ENCODE measurements at places on chromosomes 6 and 20.

DNA sequence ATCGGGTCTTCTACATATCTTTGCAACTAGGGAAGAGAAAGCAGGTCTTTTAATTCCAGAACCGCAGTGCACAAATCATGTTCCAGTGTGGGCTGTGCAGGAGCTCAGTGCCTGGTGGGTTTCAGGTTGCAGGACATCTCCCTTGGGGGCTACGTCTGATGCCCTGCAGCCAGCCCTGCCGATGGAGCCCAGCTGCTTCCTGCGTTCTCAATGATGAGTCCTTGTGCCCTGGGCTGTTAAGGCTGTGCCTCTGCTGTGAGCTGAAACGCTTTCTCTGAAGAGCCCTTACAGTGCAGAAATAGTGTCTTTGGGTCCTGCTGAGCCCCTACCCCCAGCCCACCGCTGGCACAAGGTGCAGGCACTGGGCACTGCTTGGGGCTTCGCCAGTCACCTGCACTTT, 192.9 kb downstream of the SYNDIG1 start:
- DNase-seq: no peak

DNA sequence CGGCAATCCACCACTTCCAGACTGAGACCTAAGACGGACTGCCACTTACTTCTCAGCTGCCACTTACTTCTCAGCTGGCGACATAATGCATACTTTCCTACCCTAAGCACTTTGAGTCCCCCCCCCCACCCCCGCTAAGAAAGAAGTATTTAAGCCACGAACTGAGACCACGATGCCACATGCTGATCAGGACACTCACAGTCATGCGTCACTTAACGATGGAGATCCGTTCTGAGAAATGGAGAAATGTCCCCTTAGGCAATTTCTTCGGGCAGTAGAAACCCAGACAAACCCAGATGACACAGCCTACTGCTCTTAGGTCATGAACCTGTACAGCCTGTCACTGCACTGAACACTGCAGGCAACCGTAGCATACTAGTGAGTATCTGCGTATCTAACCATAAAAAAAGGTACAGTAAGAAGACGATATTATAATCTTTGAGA, 690 bp downstream of the IFNGR1 start:
- DNase-seq: peak; percentile 66

DNA sequence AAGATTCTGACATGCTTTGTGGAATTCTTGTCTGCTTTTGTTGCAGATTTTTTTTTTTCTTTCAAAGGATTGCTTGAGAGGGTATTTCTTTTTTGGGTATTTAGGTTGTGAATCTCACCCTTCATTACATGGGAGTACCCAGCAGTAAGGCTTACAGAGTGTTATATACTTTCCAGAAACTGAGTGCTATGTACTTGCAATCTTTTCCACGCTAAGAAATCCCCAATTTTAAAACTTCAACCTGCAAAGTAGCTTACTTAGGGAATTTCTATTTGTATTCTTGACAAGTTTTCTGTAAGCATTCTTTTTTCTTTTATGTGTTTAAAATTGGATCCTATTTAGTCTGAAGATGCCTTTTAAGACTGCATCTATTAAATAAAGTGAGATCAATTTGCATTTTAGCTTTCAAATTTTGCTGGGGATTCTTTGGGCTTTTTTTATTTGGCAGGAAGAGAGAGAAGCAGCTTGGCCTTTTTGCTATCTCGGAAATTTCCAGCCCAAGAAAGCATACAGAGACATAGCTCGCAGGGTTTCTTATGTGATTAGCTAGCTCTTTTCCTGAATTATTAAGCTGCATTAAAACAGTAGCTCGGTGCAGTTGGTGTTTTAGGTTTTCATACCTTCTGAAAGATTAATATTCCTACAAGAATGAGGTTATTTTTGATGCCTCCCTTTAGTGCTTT, 42.6 kb downstream of the KCNS1 start:
- no peak for DNase-seq

DNA sequence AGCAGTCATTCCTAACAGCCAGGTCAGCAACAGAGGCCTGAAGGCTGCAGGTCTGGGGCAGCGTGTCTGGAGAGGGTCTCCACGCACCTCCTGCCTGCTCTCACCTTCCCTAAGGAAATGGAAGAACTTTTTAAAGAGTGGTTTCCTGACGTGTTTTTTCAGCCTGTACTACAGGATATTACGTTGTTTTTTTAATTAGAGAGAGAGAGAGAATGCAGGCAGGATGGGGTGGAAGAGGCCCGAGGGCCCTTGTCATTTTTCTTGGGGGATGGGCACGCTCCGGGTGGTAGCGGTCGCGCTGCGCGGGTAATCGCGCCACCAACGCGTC, 2.1 kb downstream of the DLL1 start:
- no peak for DNase-seq

- DNase-seq: no peak
Measured at GRCh38 chr6:142518126-142518525, 216.3 kb downstream of the ADGRG6 start.

- no peak for DNase-seq
Measured at GRCh38 chr6:74826263-74826662, 379.6 kb downstream of the COL12A1 start.

GRCh38 chr6:152379423-152379822, 257.7 kb downstream of the SYNE1 start:
- no peak for DNase-seq

GRCh38 chr6:154093231-154094044, 54.4 kb downstream of the OPRM1 start:
- no peak for DNase-seq

DNA sequence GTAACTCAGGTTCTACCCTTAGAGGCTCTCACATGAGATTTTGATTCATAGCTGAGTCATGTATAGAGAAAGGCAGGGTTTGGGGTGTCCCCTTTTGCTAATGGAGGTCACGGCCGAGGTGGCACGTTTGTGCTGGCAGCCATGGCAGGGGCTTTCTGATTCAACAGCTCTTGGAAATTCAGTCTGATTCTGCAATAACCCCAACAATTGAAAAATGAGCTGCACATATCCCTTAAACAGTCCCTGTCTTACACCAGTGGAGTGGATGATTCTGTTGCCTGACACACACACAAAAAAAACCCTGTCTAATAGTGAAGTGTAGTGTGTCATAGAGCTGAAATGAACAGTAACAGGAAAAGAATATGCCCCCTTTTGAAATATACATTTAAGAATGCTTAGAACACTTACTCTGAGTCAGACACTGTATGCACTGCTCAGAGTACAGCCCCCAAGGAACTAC, 40.4 kb upstream of the ARG1 start:
- DNase-seq: peak; percentile 65

DNA sequence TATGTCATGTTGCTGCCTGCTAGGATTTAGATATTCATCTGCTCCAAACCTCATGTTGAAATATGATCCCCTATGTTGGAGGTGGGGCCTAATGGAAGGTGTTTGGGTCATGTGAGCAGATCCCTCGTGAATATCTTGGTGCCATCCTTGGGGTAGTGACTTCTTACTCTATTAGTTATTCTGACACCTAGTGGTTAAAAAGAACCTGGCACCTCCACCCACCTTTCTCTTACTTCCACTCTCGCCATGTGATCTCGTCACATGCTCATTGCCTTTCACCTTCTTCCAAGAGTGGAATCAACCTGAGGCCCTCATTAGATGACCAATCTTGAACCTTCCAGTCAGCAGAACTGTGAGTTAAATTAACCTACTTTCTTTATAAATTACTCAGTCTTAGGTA, 549.4 kb upstream of the SYNCRIP start:
- DNase-seq: no peak

DNA sequence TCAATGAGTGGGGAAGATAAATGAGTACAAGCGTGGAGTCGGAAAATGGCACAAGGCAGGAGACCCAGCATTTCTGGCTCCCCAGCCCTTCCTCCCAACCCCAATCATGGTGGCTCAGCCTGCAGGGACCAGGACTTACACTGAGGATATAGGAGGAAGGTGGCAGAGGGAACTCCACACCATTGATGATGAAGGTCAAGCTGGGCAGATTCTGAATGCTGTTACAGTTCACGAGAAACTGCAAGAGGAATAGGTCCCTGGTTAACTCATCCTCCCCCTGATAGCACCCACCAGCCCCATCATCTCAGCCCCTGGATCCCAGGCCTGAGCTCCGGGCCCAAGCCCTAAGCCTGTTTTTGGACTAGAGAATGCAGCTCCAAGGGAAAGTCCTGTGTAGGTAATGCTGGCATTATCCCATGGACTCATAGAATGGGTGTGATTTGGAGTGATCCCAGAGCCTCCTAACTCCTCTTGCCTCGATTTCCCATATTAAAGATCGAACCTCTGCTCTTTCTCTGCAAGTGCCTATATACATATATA, 2.3 kb upstream of the TFEB start:
- DNase-seq: no peak

DNA sequence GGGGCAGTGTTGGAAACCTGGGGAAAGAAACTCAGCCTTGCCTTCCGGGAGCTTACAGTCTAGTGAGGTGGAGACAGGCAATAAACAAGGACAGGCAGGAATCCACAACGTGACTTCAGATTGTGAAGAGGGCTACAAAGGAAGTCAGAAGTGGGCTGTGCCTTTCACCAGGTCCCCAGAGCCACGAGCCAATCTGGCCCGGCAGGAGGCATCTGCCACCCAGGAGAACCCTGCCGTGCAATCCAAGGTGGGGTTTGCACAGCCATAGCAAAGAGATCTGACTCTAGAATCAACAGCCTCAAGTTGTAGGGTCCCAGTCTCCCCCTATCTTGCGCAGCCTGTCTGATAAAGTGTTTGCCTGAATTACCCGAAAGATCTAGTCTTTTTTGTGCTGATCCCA, 5.5 kb downstream of the SLC32A1 start:
- DNase-seq: no peak

DNA sequence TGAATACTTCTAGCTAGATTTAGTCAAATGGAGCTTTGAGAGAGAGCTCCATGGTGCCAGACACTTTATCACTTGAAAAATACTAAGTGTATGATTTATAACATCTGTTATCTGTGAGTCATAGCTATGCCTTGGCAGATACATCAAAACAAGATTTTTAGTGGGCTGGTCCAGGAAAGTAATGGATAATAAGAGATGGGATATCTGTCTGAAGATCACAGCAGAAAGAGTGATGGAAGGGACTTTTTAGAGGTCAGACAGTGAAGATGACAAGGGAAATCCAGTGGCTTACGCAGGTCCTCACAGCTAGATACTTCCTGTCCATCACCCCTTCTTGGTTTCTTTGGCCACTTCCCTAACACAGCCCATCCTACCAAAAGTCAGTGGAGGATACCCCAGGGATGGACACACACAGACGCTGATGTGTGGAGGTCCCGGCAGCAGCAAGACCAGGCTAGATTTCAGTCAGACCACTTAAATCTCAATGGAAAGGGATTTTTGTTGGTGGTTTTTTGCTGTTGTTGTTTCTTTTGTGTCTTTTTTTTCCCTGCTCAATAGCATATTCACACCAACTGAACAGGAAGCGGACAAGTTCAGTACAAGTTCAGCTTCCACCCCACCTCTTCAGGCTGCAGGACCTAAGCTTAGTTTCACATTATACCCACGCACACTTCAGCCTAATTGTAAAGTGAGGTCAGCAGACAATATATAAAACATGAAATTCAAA, 209.3 kb downstream of the ALDH8A1 start:
- no peak for DNase-seq
